Neuronal stem cell (in vitro differentiated cells): ENCODE measurements at places on chromosomes 3 and 15.
A peak's percentile ranks its signal among the peaks of the same experiment; 100 is the strongest.

DNA sequence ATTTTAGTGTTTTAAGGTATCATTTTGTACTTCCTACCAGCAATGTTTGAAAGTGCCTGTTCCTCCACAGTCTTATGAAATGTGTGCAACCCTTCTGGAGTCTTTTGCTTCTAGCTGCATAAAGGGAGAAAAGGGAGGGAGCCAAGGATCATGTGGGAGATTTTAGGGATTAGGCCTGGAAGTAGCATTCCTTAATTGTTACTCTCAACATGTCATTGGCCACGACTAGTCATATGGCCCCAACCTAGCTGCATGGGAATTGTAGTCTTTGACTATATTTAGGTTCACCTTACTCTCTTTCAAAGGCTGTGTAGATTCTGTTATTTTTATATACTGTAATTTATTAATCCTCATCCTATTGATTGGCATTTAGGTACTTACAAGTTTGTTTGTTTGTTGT, 14.9 kb downstream of the CRTAP start:
- peak; percentile 40 for DNase-seq

DNA sequence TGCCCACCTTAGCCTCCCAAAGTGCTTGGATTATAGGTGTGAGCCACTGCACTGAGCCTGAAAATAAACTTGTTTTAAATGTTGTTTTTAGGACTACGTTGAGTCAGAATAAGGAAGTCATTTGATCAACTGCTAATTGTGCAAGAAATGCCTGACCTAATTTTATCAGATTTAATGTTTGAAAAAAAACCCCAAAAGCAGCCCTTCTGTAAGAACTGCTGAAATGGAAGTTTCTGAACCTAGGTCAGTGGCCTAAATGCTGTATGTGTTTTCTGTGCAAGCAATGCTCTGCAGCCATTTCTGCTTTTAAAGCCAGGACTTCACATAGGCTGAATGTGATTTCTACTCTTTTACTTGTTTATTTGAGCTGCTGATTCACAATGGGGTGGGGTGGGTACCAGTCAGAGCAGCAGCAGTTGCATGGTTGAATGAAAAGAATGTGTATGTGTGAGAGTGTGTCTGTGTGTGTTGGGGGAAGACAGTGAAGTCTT, 6.6 kb downstream of the GPX1 start:
- DNase-seq = no peak

- no peak for DNase-seq
Measured at GRCh38 chr3:186679151-186679550, 13.3 kb downstream of the HRG start.

DNA sequence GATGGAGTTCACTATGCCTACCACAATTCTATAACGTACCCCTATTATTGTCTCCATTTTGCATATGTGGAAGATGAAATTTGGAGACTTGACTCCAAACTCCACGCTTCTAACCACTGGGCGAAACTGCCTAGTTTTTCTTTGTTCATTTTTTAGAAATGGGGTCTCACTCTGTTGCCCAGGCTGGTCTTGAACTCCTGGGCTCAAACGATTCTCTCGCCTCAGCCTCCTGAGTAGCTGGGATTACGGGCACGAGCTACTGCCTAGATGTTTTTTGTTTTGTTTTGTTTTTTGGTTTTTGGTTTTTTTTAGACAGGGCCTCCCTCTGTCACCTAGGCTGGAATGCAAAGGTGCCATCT, 584 bp upstream of the RPL32 start:
- no peak for DNase-seq
